ENCODE measurements at places on chromosomes 7 and 10.

DNA sequence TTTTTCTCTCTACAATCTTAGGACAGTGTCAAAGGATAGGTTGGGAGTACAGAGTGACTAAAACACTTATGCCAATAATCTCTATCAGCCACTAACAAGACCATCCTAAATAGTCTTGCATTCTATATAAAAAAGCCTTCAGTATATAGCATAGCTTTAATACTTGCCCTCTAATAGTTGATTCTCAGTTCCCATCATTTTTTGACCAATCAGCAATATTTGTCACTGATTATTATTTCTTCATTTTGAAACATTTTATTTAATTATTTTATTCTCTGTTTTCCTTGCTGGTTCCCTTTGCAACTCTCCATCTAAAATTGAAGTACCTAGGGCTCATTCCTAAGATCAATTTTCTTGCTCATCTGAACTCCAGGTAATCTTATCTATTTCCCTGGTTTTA lies 470.0 kb downstream of the MAGI2 start:
- no peak for DNase-seq

GRCh38 chr7:101140339-101140699 lies 13.4 kb downstream of the SERPINE1 start:
- DNase-seq: no peak

DNA sequence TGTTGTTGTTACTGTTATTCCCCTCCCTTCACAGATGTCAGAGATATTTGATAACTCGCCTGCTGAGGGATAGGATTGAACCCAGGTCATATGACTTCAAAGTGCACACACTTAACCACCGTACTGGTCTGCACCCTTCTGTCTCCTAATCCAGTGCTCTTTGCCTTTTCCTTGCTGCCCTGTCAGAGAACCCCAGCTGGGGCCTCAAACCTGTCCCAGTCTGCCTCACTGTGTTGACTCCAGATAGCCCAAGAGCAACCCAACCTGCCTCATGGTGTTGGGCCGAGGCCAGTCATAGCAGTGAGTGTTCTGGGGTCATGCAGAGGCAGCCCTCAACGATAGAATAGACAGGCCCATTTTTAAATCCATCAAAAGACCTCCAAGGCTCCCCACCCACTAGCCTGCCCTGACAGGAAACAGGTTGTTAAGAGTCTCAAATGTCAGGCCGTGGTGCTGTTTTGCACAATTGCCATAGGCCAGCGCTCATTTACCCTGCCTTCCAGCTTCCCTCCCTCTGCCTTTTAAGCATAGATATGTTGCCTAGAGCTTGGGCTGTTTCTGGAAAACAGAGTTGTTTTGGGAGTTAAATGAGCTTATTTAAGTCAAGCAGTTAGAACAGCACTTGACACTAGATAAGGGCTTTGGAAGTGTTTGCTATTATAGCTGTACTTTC lies 37.0 kb upstream of the PDCD4 start:
- no peak for DNase-seq

DNA sequence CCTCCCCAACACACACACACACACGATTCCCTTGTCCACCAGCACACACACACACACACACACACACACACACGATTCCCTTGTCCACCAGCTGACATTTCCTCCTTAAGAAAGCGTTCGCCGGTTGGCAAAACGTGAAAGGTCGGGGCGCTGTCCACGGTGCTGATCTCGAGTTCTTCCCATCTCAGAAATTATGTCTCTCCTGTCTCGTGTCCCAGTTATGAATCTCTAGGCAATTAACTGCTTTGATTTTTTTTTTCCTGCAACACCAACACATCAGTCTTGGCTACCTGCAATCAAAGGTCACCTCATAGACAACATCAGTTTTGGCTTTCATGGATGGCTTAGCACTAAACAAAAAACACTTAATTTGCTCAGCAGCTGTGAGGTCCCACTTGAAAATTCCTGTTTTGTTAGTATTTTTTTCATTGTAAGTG lies 1.9 kb downstream of the INA start:
- peak; percentile 11 for DNase-seq

DNA sequence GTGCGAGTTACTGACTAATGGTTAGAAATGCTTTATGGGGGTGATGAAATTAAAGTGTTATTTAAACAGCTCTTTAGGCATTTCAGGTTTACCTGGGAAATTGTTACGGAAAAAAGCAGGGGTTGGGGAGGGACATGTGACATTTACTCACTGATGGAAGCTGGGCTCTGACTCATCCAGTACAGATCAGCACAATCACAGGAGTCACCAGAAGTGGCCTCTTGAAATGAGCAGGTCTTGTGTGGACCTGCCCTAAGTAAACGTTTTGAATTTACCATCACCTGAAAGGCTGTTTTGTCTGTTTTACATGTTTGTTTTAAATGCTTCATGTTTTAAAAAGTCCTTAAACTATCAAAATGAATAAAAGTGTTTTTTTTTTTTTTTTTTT lies 2.3 kb downstream of the GLRX3 start:
- DNase-seq: no peak

DNA sequence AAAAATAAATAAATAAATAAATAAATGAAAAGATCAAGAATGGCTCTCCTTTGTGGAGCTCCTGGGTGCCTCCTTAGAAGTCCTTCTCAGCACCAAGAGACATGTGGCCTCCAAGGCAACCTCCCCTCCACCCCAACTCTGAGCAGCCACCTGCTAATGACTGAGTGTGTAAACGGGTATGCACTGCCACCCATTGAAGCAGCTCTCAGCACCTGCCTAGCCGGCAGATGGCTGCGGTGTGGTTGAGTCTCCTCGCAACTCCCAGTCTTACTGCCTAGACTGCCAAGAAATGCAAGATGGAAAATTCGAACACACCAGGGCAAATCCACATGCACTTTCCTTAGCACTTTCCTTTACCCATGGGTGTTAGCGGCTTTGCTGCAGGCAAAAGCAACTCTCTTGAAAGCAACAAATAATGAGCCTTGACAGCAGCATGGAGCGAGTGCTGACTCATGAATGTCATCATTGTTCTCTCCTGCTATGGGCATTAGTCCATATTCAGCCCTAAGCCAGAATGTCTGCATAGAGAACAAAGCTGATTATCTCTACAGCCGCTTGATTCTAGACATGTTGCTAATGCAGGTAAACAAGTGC lies 913.9 kb upstream of the AUTS2 start:
- DNase-seq: no peak

DNA sequence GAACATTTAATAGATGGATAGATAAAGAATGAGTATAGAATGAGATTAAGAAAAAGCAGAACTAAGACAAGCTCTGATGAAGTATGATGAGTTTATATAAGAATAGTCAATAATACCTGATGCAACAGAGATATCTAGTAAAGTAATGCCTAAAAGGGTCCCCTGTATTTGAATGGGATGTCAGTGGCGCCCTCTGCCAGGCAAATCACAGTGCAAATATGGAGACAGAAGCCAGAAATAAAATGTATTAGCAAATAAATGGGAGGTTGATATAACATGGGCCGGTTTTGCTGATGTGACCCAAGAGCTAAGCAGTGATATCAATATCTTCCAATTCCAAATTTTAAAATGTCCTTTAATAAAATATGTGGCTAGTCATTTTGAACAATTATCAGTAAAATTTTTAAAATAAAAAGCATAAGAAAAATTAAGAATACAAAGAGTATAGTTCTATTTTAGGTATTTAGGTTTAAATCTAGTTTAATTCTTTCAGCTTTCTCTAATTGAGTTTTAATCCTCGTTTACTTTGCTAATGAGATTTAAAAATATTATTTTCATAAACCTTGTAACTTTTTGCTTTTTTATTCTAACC lies 62.6 kb downstream of the ADK start:
- DNase-seq: peak; percentile 35

- no peak for DNase-seq
These were observed 7.7 kb upstream of the CPA1 start for GRCh38 chr7:130372402-130373165.

GRCh38 chr7:137080516-137081203 lies 212.2 kb downstream of the CHRM2 start:
- DNase-seq: no peak

GRCh38 chr7:37211097-37211880 lies 237.4 kb downstream of the ELMO1 start:
- no peak for DNase-seq

DNA sequence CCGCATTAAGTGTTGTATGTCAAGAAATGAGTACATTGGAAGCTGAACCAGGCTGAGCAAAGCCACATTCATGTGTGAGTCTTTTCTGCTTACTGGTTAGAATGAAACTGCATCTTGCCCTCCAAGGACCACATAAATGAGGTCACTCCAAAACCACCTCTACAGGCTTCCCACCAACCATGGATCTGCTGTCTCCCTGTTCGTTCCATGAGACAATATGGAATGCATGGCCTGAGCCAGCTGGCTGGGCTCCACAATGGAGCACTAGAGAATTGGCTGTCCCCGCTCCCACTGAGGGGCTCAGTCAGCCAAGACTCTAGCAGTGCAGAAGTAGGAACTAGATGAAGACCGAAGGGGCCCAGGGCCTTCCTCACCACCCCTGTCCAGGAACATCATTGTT lies 120.8 kb downstream of the TNS3 start:
- no peak for DNase-seq

DNA sequence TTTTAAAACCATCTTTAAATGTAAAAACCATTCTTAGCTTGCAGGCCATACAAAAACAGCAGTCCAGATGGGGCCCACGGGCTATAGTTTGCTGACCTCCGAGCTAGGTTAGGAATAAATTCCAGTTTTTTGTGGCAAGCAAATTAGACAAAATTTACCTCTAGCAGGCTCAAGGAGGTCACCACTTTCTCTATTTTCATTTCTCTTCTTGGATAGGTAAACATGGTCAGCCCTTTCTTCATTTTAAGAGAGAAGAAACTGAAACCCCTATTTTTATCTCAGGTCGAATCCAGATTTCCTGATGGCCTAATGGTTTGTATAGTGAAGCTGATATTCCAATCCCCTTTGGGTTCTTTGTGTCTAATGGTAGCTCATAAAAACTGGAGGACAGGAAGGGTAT lies 10.7 kb downstream of the IKZF5 start:
- DNase-seq: no peak

DNA sequence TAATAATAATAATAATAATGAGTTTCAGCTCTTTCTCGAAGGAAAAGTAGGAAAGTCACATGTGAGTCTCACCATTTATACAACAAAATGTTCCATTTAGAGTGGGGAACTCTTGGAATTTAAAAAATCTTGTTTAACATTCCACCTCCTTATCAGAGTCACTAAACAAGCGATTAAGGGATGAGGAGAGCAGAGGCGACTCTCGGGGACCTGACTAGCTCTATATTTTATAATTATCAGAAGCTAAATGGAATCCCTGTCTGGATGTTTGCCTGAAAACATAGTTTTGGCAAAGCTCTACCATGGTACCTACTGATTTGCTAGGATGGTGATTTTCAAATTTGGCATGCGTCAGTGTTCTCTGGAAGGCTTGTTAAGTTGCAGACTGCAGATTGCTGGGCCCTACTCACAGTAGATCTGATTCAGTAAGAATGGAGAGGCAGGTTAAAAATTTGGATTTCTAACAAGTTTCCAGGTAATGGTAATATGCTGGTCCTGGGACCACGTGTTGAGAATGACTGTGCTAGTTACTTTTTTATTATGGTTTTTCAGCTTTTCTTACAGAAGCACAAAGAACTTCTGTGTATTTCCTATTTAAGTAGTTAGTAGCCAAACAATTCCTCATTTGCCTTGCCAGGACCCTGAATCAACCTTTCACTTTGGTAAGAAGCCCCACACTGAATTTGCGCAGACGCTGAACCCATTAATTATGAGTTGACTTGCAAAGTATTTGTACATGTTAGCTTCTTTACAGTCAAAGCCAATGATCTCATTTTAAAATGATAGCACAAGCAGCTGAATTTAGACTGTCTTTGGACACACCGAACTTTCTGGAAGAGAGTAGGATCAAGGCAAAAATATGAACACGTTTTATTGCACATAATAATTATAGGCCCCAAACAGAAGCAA lies 39.5 kb downstream of the CPED1 start:
- no peak for DNase-seq

DNA sequence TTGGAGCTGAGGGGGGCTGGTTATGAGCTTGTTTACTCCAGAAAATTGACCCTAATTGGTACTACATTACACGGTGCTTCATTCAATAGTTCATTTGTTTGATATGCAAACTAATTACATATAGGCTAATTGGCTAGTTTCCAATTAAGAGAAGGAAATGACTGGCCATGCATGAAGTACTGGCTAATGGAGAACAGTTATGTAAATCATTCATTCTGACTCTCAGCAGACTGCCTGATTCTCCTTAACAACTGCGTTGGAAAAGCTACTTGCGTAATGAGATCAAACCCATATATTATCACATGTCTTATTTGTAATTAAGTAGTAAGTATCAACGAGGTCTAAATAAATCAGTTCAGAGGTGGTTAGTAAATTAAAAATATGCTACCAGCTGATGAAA lies 81.8 kb upstream of the CTTNBP2 start:
- no peak for DNase-seq

GRCh38 chr10:66835400-66835799 lies 90.4 kb upstream of the LRRTM3 start:
- no peak for DNase-seq

DNA sequence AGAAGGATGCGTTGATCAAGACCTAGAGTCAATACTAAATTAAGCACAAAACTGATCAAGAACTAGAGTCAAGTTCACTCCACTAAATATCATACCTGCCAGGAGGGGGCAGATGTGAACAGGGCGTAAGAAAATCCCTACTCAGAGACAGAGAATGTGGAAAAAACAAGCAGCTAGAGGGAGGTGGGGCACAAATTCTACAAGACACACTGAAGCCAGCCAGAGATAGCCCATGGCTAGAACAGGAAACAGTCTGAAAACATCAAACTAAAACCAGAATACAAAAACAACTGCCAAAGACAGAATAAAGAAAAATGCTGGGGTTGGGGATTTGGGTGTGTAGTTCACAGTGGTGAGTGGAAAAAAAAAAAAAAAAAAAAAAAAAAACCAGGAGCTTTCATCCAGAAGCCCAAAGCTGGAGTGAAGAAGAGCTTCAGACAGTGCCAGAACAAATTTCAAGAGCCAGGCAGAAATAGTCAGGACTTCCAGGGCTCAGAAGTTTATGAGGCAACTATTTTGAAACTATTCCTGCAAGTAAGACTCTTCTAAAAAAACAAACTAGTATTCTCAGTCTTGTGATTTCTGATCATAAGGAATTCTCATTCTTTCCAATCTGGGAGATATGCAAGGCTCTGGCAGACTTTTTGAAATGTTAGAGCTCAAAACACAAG lies 118.3 kb downstream of the CCDC71L start:
- no peak for DNase-seq

DNA sequence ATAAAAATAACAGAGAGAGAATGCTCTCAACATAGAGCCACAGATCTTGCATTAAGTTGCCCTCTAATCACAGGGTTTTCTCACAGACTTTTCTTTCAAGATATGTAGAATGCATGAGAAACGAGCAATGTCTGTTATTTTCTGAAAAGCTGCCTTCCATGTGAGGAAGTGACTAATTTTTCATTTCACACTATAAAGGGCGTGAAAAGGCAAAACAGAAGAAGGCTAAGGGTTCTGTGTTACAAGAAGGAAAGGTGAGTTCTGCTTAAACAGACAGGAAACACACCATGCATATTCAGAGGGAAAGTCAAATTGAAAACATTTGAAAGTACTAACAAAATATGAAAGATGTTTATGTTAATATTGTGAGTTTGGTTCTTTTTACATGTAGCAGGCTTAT lies 189.2 kb downstream of the SEMA3D start:
- no peak for DNase-seq

- no peak for DNase-seq
These were observed 385.5 kb upstream of the PFKP start for GRCh38 chr10:2681891-2682290.

Measured in stimulated activated CD8-positive, alpha-beta memory T cell treated with anti-CD3 and anti-CD28 coated beads, Interleukin-7, amount 100 ng/mL, for 1 hour (primary cell).